A172 (cell line): ENCODE measurements at places on chromosomes 3 and 15. TPM values are rescaled to one million over a fixed set of nuclear protein-coding genes. Genes with fewer than 3 reads are reported as not detected.

IGSF11 gene
- not detected in 2 replicates for total RNA-seq

DNA sequence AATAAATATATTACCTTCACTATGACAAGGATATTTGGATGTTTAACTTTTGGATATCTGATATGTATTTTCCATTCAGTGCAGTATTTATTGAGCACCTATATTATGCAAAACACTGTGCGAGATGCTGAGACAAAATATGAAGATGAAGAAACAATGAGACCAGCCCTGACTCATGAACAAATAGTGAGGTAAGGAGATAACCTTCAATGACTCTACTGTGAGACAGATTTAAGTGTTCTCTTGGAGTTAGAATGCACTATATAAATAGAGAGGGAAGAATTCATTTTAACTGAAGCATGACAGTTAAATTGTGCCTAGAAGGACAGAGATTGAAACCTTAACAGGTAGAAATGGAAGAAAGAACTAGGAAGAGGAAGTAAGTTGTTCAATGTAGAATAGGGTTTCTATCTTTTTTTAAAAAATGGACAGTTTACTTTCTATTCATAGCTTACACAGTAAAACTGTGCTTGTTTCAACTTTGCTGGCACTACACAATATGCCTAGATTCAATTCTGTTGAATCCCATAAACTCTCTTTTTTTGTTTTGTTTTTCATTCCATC is 124.2 kb downstream of the ZBTB20 start:
- DNase-seq: no peak

ITGA11 gene
- total RNA-seq: 0.72 and 1.9 TPM in 2 replicates

PLAAT1 gene
- 7.5 and 29.3 TPM in 2 replicates for total RNA-seq

ATP8B4 gene
- 0.10 and 0.34 TPM in 2 replicates for total RNA-seq

GRCh38 chr15:80852676-80853075 is 73.5 kb downstream of the CEMIP start:
- no peak for DNase-seq

DNA sequence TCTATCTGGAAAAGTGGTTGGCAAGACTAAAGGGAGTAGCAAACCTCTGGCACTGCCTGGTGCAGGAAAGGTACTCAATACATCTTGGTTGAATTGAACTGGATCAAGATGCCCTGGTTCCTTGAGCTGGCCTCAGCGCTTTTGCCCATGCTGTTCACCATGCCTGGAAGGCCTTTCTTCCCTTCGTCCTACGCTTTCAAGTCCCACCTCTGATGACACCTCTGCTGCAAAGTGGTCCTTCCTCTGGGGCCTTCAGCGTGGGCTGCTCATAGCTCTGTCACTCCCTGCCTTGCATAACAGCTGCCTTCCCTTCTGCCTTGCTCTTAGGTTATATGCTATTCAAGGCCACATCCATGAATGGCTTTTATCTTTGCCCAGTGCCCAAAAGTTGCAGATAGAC is 23.0 kb downstream of the ITGA11 start:
- DNase-seq: no peak

SRGAP3 gene
- total RNA-seq: 0.77 and 5.9 TPM in 2 replicates

DNA sequence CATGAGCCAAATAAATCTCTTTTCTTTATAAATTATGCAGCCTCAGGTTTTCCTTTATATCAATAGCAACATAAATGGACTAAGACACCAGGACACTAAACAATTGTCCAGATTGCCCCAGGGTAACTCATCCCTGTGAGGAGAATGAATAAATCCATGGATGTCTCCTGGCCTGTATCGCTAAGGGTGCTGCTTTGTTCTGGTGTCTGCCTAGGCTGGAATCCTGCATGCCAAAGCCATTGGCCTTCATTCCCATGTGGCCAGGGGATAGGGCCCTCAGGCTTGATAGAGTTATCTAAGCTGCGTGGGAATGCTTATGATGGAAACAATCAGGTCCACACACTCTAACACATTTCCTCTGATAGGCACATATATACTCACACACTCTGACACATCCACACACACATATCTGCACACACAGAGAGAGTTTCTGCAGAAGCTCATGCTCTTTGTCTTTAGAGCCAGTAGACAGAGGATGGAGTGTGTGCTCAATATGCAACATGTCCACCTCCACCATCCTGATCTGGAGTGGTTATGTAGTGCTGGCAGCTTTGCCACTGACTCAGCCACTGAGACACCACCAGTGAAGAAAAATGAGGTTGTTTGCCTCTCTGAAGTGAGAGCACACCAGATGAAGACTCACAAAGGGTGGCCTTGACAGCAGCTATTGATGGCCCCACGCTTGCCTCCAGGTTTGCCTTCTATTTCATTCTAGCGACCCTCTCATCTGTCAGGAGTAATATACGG is 24.0 kb upstream of the DGKG start:
- DNase-seq: no peak

DNA sequence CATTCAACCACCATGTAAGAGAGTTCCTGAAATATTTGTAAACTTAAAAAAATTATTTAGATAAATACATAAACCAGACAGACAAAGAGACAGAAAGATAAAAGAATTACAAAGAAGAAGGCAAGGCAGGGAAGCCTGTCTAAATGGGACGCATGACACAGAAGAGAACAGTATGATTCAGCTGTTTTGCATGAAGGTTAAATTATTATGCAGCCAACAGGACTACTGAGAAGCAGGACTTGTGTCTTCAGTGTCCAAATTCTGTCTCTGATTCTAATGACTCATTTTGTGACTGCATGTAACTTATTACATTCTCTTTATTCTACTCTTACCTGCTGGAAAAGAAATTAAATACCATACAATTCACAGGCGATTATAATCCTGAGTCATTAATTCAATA is 340.4 kb upstream of the KCNMB2 start:
- peak; percentile 5 for DNase-seq

GP9 gene
- not detected in 2 replicates for total RNA-seq

DNA sequence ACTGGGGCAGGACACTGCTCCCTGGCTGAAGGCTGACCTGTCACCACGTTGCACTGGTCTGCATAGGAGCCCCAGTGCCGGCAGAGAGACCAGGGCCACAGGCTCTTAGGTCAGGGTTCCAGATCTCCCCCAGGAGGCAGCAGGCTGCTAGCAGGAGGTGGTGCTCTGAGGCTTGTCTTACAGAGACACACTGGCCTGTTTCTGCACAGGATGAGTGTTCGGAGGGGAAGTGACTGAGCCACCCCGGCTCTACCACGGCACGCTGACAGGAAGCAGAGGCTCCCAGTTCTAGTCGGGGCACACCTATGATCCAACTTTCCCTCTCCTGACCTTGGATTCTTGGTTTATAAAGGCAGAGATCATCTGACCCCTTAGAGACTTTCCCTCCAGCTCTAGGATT is 8.6 kb downstream of the FBXL22 start:
- DNase-seq: no peak

PRR23C gene
- total RNA-seq: not detected in 2 replicates

MEX3B gene
- 4.0 and 4.7 TPM in 2 replicates for total RNA-seq

DNA sequence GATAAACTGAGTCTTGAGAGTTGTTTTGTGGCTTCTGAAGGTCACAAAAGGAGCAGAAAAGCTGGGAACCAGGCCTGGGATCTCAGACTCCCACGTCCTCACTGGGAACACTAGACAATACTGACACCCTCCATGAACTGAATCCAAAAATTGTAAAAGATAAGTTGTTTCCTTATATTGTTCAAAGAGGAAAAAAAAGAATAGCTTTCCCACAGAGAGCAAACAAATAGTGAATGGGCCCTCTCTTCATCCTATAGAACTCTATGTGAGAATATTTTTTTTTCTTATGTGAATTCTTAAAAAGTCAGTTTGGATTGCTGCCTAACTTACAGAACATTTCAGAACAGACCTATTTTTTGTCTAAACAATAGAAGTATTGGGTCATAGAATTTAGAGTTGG is 203.5 kb downstream of the MECOM start:
- no peak for DNase-seq

DNA sequence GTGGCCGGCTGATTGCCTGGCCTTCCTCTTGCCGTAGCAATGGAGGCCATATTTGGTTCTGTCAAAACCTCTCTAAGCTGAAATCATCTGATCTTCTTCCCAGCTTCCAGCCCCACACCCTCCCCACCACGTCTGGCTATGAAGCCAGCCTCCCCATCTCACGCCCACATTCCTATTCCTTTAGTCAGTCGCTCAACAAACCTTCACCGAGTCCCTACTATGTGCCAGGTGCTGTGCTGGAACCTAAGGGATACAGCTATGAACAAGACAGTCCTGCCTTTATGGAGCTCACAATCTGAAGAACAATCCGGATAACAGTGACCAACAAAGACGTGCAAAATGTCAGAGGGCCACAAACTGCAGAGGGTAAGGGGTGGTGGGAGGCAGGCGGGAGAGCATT is 31.9 kb upstream of the SMAD6 start:
- no peak for DNase-seq

AHSG gene
- not detected in 2 replicates for total RNA-seq

GRCh38 chr3:141050576-141051442 is at the start of gene SPSB4:
TSS of gene SPSB4 (plus strand) at chr3:141051347. CDS start at chr3:141066105, 14,758 bp downstream.
- peak; percentile 66 for DNase-seq

SUSD5 gene
- 11.6 and 12.8 TPM in 2 replicates for total RNA-seq

DNA sequence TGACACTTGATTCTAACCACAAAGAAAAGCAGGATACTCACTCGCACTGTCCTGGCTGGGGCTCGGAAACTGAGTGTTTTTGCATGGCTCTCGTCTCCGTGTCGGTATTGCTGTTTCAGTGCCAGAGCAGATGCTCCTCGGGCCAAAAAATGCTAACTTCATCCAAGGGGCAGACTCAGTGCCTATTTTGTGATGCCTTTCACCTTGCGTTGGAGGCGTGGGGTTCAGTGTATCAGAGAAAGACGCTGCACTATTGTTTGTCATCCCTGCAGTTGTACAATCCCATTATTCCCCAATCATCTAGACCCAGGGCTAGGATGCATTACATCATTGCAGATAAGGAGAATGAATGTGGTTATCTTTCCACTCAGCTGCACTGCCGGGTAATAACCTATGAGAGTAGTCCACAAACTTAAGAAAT is 1.4 kb downstream of the CACNA2D3 start:
- peak; percentile 41 for DNase-seq

- peak; percentile 83 for DNase-seq
Measured at GRCh38 chr3:49469037-49469935, 781 bp upstream of the DAG1 start.

DNA sequence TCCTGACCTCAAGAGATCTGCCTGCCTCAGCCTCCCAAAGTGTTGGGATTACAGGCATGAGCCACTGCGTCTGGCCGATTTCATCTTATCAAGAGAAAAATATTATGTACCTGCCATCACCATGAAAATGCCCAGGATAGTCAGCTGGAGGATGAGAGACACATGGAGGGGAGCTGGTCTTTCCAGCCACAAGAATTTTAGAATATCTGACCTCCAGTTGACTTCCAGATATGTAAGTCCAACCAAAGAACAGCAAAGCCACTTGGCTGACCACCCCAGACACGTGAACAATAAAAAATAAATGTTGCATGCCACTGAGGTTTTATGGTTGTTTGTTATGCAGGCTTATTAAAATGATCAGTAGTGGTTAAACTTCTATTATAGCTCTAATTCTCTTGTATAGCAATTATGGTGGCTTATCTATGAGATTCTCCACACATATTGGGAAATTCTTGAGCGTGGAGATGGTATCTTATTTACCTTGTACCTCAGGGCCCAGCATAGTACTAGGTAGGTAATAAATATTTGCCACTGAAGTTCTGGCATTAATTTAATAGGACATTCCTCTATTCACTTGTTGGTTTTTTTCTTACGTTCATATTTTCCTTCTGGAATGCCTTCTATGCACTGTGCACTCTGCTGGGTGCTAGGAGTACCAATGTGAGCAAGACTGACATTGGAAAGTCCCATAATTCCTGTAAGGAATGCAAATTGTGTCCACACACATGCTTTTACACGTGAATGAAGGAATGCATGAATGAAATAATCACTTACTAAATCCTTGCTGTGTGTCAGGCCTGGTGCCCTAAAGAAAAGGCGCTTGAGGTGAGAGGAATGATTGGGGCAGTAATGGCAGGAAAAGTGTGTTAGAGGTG is 77.6 kb downstream of the EDEM1 start:
- DNase-seq: no peak
